Esophagus squamous epithelium (tissue), 5 donors: ENCODE measurements at places on chromosomes 3 and 15. TPM values are rescaled to one million over a fixed set of nuclear protein-coding genes. Genes with fewer than 3 reads are reported as not detected.

DNA sequence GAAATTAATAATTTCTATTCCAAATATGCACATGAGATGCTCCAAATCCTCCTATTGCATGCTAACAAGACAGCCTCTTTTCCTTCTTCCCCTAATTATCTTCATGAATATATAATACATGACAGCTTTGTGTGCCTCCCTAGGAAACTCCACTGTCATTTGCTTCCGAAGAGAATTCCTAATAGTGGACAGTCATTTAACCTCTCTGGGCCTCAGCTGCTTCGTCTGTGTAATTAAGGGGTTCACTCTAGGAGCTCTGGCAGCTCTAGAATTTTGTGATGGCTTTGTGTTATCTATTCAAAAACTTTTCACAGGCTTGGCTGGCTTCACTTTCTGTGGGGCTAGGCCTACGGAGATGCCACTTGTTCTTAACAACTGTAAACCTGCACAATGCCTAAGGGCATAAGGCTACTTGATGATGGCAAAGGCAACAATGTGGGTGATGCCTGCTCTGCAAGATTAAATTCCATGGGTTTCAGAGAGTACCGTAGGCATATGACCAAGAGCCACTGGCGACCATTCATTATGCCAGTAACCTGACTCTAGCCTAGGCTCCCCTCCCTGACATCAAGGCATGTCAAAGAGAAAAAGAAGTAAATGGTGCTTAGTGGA lies 333.8 kb upstream of the UMPS start:
- H3K27me3 ChIP-seq = no peaks in the 10 kb centered on the region
- H3K4me3 ChIP-seq = no peak overlapping the region
- H3K4me1 ChIP-seq = no peaks in the 10 kb centered on the region
- H3K36me3 ChIP-seq = no peaks in the 10 kb centered on the region

DNA sequence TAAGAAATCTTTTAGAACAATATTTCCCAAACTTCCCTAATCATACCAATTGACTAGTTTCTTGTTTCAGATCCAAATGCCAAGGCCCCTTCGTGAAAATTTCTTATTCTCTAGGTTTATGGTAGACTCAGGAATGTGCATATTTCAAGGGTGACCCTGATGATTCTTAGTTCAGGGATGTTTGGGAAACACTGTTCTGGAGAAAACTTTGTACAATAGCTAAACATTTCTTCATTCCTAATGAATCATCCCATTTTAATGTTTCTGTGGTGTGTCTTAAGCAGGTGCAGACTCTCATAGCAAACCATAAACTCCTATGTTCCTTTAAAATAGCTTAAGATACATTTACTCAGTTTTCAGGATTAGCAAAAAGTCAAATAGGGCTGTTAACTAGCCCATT lies 314.5 kb downstream of the TIGIT start:
- H3K27me3 ChIP-seq = no peaks in the 10 kb centered on the region
- no peaks in the 10 kb centered on the region for H3K4me1 ChIP-seq
- H3K4me3 ChIP-seq = no peak overlapping the region
- DNase-seq = no peak

DNA sequence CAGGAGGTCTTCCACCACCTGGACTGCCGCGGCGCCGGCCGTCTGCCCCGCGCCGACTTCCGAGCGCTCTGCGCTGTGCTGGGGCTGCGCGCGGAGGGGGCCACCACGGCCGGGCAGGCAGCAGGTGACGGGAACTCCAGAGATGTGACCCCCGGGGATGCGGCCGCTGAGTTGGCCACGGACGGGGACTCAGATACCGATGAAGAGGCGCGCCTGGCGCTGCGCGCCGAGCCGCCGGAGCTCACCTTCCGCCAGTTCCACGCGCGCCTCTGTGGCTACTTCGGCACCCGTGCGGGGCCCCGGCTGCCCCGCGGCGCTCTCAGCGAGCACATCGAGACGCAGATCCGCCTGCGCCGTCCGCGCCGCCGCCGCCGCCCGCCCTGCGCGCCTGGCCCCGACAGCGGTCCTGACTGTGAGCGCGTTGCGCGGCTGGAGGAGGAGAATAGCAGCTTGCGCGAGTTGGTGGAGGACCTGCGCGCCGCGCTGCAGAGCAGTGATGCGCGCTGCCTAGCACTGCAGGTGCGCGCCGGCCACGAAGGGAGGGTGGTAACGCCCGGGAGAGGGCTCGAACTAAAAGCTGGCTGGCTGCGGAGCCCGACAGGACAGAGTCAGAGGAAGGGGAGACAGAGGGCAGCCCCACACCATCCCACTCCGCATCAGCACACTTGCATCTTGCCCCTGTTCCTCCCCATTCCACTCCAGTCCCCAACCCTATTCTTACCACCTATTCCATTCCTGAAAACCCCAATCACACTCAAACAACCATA lies 885 bp downstream of the EFCC1 start:
- peak overlapping the region; percentile 80 for H3K27ac ChIP-seq
- H3K27me3 ChIP-seq = peaks cover 14% of the 10 kb centered on the region
- no peaks in the 10 kb centered on the region for H3K36me3 ChIP-seq
- no peak for DNase-seq
- peaks cover 67% of the 10 kb centered on the region for H3K4me1 ChIP-seq
- peak overlapping the region; percentile 30 for H3K4me3 ChIP-seq

DNA sequence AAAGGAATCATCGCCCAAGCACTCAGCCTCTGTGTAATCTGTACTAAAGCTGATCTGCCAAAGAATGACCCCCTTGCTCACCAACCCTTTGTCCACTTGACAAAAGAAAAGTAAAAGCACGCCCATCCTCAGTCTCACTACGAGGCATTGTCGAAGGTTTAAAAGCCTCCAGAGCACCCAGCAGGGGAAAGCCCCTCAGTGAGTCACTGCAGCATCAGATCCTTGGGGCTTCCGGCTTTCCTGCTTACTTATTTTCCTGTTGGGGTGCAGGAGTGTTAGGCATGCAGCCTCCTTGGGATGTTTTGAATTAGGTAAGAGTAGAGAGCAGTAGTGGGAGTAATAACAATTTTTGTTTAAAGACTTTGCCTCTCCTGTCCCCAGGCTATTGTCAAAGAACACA lies 216.1 kb downstream of the MTHFS start:
- H3K4me1 ChIP-seq = no peaks in the 10 kb centered on the region
- no peak for DNase-seq
- H3K36me3 ChIP-seq = no peaks in the 10 kb centered on the region
- no peak overlapping the region for H3K27ac ChIP-seq

FAM162A gene
- total RNA-seq = 50.5 TPM
